IMR-90 (cell line): ENCODE measurements at places on chromosomes 3 and 15. TPM values are rescaled to one million over a fixed set of nuclear protein-coding genes. Genes with fewer than 3 reads are reported as not detected.

DNA sequence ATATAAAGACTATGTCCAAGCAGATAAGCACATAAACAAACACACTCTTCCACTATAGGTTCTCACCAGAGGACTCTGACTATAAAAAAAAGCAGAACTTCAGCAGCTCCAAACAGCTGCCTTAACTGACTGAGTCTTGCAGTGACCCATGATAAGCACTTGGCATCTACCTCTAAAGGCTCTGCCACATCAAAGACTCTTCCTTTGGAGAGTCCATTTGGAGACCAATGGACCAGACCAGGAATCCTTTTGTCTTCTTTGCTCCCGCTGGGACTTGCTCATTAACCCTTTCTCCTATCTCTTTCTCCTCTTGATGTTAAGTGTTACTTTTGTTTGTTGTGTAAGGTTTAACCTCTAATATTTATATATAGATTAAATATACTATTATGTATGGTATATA lies 424.1 kb downstream of the RSL24D1 start:
- no peak for DNase-seq

GRCh38 chr3:140599496-140599895 lies 78.4 kb upstream of the TRIM42 start:
- DNase-seq: no peak

DNA sequence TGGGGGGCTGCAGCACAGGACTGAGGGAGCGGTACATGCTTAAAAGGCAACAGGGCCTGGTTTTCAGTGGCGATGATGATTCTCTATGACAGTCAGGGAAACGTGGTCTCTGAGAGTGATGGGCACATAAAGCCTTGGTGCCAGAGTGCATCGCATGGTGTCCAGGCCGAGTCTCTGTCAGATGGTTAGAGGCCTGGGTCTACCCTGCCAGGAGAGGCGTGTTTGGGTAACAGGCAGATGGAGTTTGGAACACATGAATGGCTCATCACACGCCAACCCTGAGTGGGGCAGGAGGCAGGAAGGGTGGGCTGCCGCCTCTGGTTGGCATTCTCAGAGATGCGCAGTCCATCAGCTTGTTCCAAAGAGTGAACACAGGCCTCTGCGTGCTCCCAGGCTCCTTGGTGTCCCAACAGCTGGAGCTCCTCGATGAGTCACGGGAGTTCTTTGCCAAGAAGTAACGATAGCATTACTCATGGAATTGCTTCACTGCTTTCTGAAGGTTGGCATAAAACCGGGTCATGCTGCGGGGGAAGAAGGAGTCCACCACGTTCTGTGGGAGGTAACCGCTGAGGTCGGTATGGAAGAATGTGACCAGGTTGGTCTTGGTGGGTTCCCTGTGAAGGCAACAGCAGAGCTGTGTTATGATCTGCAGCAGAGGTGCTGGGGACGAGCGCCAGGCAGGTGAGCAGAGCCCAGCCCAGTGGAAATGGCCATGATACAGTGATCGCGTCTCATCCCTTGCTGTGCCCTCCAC lies 11.0 kb downstream of the STARD5 start:
- DNase-seq: peak; percentile 99

DNA sequence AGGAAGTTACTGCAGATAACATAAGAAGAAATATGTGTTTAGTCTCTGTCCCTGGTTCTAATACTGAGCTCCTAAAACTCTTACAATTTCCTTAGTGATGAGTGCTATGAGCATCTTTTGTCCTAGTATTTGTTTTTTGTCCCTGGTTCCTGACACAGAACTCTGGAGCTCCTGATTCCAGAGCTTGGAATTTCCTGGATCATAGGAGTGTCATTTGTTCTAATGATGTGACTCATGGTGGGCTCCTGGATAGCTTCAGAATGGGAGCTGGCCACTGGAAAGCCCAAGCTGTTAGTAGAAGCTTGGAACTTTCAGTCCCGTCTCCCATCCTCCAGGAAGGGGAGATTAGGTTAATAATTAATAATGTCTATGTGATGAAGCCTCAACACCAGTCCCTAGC lies 98.2 kb downstream of the CNTN6 start:
- DNase-seq: no peak

CCR9 gene
- polyA plus RNA-seq: not detected in 2 replicates

DNA sequence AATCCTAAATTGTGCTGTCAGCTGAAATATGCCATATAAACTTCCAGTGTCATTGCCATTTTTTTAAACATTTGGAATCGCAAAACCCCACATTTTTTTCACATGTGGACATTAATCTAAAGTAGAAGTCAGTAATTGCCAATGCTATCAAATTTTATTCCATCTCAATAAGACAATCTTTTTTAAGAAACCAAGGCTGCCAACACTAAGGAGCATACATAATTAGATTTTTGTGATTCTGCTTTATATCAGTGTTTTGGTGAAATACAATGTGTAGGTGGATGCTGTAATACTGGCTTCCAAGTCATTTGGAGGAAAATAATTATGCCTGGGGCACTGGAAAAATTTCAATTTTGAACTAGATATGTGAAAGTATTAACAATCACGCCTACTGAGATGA lies 256.7 kb downstream of the ZPLD1 start:
- DNase-seq: no peak

- DNase-seq: no peak
Observed at GRCh38 chr3:153756816-153757215, 364.4 kb upstream of the ARHGEF26 start.

DNA sequence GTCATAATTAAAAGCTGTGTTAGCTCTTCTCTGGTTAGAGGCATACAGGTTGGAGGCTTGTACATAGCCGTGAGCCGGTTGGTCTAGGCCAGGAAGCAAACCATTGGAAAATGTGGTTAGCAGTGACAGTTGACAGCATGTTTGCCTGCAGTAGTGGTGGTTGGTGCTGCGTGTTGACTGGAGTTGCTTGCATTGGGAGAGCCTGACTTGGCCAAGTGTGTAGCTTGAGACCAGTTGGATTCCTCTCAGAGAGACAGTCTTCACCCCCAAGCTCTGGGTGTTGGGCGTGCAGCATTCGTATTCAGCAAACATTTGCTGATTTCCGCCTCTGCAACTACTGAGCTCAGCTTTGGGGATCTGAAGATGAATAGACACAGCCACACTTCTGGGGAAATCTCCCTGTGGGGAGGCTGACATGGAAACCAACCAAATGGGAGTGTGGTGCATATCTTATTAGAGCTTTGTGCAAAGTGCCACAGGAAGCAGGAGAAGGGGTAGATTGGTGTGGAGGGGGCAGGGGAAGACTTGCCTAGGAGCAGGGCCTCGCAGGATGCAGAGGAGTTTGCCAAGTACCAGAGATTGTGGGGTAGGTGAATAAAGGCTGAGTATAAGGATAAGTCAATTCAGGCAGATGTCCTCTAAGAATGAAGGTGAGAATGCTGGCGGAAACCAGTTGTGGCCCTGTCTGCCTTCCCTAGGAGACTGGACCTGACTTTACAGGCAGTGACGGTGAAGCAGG lies 83.5 kb downstream of the IGF1R start:
- DNase-seq: no peak

SMCO1 gene
- polyA plus RNA-seq: not detected in 2 replicates

TMEM212 gene
- polyA plus RNA-seq: not detected in 2 replicates

DNA sequence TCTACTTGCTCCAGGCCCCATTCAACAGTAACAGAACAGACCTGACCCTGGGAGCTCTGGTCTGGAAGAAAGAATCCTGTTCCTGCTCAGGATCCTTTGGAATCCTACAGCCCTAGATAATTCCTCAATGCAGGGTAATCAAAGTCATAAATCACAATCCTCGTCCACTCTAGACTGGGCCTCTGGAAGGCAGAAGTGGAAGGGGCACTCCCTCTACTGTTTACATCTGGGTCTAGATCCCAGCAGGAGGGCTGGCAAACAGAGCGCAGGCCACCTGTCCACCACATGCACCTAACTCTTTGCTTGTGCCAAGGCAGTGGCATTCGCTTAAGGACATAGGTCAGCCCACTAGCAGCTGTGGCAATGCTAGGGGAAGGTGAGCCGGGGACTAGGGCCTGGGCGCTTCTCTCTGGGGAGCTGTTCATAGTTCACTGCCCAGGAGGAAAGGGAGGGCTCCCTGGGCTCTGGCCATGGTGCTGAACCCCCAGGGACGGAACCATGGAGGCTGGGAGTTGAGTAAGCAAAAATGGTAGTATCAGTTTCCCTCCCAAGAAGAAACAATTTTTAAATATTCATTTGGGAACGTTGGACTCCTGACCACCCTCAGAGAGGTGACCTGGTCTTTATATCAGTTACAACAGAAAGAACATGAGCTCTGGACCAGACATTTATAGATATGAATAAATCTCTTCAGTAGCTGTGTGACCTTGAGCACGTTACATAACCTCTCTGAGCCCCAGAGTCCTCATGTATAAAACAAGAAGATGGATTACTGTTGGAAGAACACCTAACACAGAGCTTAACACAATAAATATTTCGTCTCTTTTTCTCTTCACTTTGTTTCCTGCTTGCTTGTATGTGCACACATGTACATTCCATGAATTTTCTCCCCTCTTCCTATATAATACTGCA lies 90.2 kb downstream of the NTRK3 start:
- DNase-seq: no peak

- peak; percentile 14 for DNase-seq
Observed at GRCh38 chr15:78206326-78207109, 27.8 kb downstream of the ACSBG1 start.

PCBP4 gene
- polyA plus RNA-seq: 110 and 122 TPM in 2 replicates

DNA sequence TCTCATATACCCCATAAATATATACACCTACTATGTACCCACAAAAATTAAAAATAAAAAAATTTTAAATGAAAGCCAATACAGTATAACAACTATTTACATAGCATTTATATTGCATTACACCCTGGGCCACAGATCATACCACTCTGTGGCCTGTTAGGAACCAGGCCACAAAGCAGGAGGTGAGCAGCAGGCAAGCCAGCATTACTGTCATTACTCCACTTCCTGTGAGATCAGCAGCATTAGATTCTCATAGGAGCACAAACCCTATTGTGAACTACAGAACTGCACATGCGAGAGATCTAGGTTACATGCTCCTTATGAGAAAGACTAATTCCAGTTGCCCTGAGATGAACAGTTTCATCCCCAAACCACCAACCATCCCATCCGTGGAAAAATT lies 17.4 kb downstream of the FILIP1L start:
- no peak for DNase-seq

SLC28A2 gene
- not detected in 2 replicates for polyA plus RNA-seq

GRCh38 chr15:74158855-74159650 lies 14.5 kb upstream of the ISLR start:
- no peak for DNase-seq

LZTFL1 gene
- polyA plus RNA-seq: 8.3 and 10.3 TPM in 2 replicates

MYEF2 gene
- 5.8 and 6.3 TPM in 2 replicates for polyA plus RNA-seq

DNA sequence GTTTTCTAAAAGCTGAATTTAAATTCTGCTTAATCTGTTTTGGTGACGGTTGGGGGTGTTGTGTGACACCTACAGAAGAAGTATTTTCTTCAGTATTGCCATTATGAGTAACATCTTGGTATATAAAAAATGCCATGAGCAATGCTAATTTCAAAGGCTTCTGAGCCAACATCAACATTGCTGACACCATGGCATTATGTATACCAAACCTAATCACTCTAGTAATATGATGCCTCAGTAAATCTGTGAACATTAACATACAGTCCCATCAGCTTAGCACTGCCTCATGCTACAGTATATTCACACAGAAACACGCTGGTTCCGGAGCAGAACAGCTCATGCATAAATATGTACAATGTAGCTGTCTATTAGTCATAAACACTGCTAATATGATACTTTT lies 75.8 kb downstream of the ZPLD1 start:
- no peak for DNase-seq

GRCh38 chr3:115190747-115191146 lies 43.7 kb upstream of the ZBTB20 start:
- DNase-seq: no peak

- no peak for DNase-seq
Observed at GRCh38 chr15:52094811-52095584, 17.6 kb downstream of the BCL2L10 start.

DNA sequence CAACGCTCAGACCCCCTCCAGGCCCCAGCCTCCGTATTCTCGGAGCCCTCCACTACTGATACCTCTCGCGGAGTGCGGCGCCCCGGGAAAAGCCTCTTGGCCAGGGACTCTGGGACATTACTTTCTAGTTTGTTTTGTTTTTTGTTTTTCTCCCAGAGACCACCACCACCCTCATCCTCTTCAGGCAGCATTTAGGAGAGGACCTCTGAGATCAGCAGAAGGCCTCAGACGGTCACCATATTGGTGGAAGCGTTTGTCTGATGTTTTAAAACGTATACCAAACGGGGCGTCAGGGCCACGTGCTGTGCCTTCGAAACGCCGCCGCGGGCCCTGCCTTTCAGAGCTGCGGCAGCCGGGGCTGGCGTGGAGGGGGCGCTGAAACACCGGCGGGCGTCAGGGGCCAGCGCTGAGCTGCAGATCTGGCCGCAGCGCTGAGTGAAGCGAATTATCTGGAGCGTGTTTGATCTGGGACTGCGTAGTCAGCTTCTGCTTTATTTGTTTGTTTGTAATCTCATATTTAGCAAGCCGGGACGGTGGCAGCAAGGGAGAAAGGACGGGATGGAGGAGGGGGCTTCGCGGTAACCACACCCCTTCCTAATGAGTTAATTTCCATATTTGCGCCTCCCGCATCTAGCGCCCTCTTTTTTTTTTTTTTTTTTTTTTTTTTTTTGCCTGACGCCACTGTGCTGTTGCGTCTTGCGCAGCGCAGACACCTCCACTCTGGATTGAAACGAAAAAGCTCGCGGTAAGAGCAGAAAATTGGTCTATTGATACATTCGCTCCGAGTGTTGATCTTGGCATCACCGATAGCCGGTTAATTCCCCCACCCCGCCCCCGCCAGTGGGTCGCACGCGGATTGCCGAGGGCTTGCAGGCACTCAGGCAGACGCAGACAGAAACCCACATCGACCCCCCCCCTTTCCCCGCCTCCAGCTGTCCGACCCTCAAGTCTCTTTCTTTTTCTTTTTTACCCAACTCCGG lies 14.9 kb downstream of the SOX2 start:
- DNase-seq: no peak

ALS2CL gene
- 4.6 and 4.8 TPM in 2 replicates for polyA plus RNA-seq

CHRNA3 gene
- polyA plus RNA-seq: not detected in 2 replicates

GRCh38 chr3:127110982-127111693 lies 81.8 kb upstream of the PRR23E start:
- DNase-seq: no peak

SUSD5 gene
- polyA plus RNA-seq: 1.2 and 1.4 TPM in 2 replicates

LRRC31 gene
- not detected in 2 replicates for polyA plus RNA-seq

DNA sequence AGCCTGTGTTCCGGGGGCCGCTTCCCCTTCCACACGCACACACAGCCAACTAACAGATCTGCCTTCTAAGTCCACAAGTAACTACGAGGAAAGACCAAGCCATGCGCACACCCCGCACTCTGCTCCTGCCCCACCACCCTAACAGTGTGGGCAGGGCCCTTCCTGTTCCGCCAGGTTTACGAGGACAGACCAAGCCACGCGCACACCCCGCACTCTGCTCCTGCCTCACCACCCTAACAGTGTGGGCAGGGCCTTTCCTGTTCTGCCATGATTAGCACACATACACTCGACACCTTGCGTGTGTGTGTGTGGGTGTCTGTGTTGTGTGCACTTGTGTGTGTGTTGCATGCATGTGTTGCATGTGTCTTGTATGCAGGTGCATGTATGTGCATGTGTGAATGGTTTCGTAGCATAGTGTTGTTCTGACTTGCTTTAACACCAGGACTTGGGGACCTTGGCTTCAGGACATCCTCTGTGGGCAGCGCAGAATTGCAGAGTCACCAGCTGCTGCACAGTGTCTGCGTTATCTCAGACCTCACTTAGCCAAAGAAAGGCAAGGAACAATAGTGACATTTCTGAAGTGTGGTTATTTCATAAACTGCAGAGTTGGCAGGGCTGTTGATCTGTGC lies 114.4 kb downstream of the CHSY1 start:
- DNase-seq: no peak

- DNase-seq: peak; percentile 33
Observed at GRCh38 chr3:126941721-126942270, 41.1 kb upstream of the PLXNA1 start.

LMAN1L gene
- polyA plus RNA-seq: not detected in 2 replicates
